ENCODE measurements at places on chromosomes 12 and 14. TPM values are rescaled to one million over a fixed set of nuclear protein-coding genes. Genes with fewer than 3 reads are reported as not detected.

- DNase-seq: no peak
Measured at GRCh38 chr12:58189030-58189429, 247.7 kb downstream of the ATP23 start.

DNA sequence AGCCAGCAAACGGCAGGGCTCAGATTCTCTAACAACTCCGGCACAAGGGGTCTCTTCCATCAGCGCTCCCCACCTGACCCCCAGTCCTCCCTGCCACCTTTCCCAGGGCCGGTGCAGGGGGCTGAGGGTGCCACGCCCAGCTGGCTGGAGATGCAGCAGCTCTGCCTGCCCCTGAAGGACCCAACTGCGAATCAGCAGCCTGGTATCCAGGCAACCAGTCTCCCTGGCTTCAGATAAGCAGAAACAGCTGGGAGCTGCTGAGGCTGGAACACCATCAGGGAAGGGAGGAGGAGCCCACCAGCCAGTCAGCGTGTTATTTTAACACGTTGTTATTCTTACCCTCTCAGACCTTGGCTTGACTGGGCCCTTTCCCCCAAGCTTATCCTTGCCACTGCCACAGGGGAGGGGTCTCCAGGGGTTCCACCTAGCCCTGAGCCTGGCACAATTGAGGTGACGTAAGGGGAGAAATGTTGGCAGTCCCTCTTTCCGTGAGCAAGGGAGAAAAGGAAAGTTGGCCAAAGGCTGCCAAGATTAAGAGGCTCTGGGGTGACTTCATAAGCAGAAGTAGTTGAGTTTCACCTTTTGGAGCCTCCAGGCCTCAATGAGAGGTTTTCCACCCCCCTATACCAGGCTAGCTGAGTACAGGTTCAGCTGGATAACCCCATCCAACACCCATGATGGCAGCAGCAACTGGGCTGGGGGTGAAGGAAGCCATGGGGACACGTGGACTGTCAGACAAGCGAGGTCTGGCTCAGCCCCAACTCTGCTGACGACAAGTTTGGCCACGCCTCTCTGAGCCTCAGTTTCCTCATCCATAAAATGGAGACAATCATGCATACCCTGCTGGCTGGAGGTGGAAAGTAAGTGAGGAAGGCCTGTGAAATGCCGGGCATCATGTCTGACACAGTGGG lies 91.1 kb downstream of the IRF2BPL start:
- DNase-seq: no peak

DNA sequence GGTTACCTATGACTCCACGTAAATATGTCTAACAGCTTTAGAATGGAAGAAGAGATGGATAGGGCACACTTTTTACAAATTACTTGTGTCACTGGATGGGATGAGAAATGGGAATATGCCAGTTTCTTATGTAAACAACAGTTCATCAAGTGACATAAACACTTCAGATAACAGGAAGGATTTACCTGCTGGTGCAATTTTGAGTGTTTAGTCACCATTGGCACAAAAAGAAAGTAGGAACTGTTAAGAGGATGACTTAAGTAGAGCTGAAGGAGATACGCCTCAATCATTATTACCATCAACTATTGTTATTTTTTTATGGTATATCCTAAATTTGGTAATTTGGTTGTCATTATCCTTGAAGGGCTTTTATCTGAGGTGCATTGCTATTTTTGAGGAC lies 83.2 kb downstream of the RMST start:
- no peak for DNase-seq

DNA sequence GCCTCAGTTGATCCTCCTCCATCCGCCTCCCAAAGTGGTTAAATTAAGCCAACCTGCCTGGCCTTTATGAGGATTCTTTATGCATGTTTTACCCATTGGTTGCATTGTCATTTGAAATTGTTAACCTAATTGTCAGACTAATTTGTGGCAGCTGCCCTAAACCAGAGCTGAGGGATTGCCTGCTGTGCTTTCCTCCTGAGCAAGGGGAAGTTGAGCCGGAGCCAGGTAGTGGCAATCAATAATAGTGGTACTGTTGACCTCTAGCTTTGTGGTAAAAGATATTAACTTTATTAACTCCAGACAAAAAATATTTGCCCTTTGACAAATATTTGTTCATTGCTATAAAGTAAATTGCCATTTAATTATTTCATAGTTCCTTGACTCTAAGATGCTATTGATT lies 5.6 kb upstream of the HEBP1 start:
- no peak for DNase-seq

The KLRD1 gene
- total RNA-seq: 2.2 TPM

The CLMN gene
- total RNA-seq: 30.6 TPM

The ZFHX2 gene
- 0.63 TPM for total RNA-seq

DNA sequence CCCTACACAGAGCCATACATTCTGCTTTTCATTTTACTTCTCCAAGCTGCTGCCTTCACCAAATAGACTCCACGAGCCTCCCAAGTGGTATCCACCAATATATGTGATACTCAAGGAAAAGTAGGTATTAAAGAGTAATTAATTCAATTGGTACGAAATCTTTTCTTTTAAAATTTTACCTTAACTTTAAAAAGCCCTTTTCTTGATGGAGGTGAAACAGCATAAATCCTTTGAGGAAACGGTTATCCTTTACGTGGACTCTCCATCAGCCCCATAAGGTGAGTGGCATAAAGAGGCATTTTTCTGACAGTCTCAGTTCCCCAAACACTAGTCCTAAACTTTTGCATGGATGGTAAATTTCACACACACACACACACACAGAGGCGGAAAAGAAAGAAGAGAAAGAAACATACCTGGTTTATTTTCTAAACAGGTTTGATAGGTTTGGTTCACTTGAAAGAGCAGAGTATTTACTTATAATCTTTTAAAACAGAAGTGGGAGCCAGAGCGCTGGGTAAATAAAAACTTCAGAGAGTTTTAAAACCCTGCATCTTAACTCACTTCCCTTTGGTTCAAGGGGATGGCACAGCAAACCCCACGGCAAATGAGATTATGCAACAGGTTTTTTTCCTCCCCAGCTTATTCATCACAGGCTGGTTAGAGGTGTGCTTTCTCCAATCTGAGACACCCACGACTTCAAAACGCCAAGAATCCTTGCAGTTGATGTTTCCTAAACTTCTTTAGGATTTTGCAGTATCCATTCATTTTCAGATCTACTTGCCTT lies 1.9 kb downstream of the DUSP16 start:
- DNase-seq: no peak

The KRT80 gene
- total RNA-seq: not detected

- no peak for DNase-seq
Measured at GRCh38 chr12:15306605-15307004, 15.7 kb upstream of the PTPRO start.

- no peak for DNase-seq
Measured at GRCh38 chr14:77022236-77022852, 6.2 kb downstream of the IRF2BPL start.

DNA sequence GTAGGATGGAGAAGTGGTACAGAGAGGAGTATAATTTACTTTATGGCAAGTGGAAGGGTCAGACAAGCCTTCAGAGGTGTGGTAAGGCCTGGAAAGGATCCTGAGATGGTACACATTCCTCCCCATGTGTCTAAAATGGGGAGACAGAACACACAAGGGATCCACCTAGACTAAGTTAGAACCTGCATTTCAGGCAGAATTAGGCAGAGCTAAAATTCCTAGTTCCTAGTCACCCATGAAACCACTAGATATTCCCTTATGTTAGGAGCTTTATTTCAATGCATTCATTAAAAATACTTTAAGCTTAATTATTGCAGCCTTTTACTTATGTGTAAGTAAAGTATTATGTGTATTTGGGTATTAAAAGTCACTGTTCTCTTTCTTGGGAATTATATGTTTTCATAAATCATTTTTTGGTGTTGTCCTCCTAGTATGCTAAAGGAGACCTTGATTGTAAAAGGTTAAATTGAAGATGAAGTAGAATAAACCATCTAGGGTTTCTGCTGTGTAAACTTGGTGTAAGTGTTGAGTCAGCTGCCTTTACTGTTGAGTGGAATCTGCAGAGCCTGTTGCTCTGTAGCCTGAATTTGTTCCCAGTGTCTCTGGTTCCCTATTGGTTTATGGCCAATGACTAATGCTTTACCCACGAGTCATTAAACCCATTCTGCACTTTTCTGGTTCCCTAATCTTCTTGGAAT lies 423.2 kb downstream of the ATP23 start:
- no peak for DNase-seq

- no peak for DNase-seq
Measured at GRCh38 chr12:48029491-48030172, 25.4 kb upstream of the COL2A1 start.

- DNase-seq: no peak
Measured at GRCh38 chr14:93880021-93880820, 46.9 kb upstream of the FAM181A start.

GRCh38 chr14:20167091-20167490 lies 23.6 kb upstream of the OR11G2 start:
- DNase-seq: no peak
